ENCODE measurements at places on chromosomes 7 and 10.

GRCh38 chr7:117200786-117201458 is 121.9 kb downstream of the WNT2 start:
- no peak for DNase-seq

- no peak for DNase-seq
Measured at GRCh38 chr7:42720991-42721796, 190.7 kb downstream of the C7orf25 start.

- no peak for DNase-seq
Measured at GRCh38 chr10:65194555-65194954, 1673.4 kb downstream of the REEP3 start.

DNA sequence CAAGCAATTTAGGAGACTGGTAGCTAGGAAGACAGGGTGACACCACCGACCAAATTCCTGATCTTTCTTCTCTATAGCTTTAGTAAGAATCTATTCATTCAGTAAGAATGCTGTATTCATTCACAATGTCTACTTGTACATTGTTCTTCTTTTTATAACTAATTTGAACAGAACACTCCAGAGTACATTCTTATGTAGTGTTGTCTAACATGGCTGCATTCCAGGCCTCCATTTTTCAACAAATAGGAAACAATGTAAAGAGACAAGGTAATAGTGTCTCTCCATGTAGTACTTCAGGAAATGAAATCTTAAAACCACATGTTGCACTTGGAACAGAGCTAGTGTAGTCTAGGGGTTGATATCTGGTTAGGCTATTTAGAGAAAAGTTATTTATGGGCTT is 1.8 kb downstream of the VCL start:
- DNase-seq: no peak

GRCh38 chr10:47047127-47047504 is 135.9 kb downstream of the PTPN20 start:
- no peak for DNase-seq

GRCh38 chr10:131513901-131514300 is 202.4 kb upstream of the TCERG1L start:
- DNase-seq: no peak

DNA sequence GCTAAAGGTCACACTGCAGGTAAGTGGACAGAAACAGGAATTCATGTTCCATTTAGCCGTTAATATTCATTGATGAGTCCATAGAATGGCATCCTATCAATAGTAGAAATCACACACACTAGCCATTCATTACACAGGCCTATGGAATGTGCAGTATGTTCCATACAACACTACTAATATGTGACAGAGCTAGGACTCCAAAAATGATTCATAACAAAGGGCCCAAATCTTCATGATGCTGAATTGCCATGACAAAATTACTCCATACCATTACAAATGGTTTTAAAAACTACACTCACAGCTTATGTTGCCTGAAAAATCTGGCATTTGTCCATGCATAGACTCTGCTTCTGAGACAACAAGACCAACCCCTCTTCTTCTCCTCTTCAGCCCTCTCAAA is 549.1 kb downstream of the XPNPEP1 start:
- no peak for DNase-seq

GRCh38 chr7:50959991-50960390 is 177.3 kb upstream of the GRB10 start:
- no peak for DNase-seq

GRCh38 chr10:120559800-120560199 is 102.8 kb downstream of the PLPP4 start:
- no peak for DNase-seq

- no peak for DNase-seq
Measured at GRCh38 chr10:53434413-53434812, 661.8 kb upstream of the MBL2 start.

- DNase-seq: no peak
Measured at GRCh38 chr7:101386558-101387231, 24.0 kb downstream of the COL26A1 start.

DNA sequence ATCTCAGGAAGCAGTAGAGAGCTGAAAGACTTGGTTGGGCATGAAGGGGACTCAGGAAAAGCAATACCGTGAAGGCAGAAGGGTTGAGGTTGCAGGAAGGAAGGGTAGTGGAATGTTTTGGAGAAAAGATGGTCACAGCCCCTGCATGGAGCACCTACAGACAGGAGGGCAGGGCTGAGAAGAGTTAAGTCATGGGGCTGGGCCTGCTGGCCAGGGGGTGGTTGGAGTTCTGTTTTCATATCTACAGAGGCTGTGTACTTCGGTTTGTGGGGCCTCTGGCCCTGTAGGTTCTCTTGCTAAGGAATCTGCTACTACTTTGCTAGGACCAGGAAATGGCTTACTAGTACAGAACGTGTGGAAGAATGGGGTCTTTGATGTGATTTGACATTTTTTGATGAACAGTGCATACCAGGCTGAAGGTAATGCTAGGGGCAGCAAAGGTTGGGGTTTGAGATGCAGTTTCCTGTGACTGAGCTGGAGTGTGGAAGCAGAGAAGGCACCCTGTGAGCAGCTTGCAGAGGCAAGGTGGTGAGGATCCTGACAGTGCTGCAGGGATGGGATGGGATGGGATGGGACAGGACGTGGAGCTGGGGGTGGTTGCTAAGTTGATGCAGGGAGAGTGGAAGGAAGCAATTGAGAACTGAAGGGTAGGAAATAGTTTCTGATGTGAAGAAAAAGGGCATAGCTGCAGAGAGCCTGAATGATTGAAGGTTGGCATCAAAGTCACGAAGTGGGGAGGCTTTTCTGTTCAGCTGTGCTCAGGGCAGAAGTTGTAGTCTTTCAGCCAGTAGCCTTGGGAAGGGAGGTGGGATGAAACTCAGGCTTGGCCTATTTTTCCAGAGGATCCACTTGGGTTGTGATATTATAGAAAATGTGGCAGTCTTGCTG is 7.8 kb downstream of the RPS24 start:
- no peak for DNase-seq

GRCh38 chr10:24920907-24921881 is 31.2 kb downstream of the PRTFDC1 start:
- DNase-seq: no peak

DNA sequence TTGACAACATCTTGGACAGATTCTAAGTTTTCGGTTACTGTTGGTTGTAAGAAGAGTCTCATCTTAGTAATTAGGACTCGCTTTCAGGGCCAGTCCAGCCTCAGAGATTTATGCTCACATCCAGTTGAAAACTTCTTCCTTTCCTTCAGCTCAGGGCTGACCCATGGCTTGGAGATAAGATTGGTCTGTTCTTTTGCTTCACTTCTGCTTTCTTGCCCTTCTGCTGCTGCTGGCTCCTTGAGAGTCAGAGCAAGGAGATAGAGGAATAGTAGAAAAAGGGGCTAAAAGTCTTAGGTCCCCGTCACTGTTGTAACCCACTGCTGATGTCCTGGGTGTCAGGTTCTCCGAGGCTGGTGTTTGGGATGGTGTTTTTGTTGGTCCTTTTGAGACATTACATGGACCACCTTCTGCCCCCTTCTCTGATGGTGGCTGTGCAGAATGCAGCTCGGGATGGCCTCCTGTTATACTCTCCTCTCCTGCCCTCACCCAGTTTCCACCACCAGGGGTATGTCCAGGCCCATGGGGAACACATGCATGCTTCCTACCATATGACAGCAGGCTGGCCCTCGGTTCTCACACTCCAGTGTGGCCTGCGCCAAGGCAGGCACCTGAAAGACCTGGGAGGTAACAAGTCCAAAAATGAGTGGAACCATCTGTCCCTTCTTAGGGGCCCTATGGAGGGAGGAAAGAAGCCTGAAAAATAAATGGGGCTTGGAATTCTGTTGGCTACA is 67.8 kb upstream of the PCBD1 start:
- DNase-seq: no peak

DNA sequence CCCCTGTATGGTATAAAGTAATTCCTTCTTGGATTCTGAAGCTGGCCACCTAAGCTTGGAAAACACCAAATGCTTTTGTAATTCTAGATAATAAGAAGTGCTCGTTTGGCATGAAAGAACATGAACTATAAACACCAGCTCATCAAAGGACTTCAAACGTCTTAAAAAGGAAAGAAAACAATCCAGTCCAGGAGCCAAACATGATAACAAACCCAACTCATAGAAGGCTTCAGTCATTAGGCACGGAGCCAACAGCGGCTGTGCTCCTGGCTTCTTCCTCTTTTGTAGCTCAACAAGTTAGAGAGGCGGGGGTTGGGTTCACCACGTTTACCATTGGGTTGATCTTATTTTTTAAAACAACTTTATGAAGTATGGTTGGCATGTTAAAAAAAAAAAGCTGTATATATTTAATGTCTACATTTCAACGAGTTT is 56.4 kb upstream of the ECHDC3 start:
- no peak for DNase-seq

- no peak for DNase-seq
Measured at GRCh38 chr7:139055674-139056073, 19.8 kb upstream of the ZC3HAV1L start.

- DNase-seq: no peak
Measured at GRCh38 chr10:21293518-21294356, 231.7 kb downstream of the SKIDA1 start.

GRCh38 chr7:149625340-149625946 is 127.8 kb upstream of the ZNF746 start:
- DNase-seq: peak; percentile 30

- no peak for DNase-seq
Measured at GRCh38 chr10:72370201-72370722, 15.5 kb upstream of the DNAJB12 start.

DNA sequence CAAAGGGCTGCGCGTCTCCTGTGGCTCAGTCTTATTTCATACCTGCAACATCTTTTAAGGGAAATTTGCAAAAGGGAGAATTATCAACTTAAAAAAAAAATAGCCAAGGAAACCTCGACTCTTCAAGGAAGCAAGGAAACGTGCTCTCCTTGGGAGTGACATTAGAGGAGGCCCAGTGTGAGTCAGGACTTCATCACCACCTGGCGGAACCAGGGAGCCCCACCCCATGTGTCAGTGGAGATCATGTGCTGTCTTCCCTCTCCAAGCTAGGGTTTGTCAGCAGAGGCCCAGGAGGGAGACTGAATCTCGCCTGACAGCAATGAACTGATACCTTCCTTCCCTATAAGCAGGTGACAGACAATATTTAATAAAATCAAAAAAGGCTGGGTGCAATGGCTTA is 28.9 kb downstream of the POR start:
- DNase-seq: no peak

GRCh38 chr10:34235164-34235832 is 579.8 kb downstream of the PARD3 start:
- DNase-seq: no peak

- DNase-seq: no peak
Measured at GRCh38 chr7:43647673-43648472, 65.0 kb downstream of the STK17A start.

- no peak for DNase-seq
Measured at GRCh38 chr7:106514881-106515280, 146.1 kb downstream of the CCDC71L start.

GRCh38 chr7:122306320-122307227 is 2.0 kb upstream of the FEZF1 start:
- DNase-seq: no peak

Data from progenitor cell of endocrine pancreas (in vitro differentiated cells).